Thyroid gland (tissue), 4 donors: ENCODE measurements at places on chromosomes 7 and 10.
A peak's percentile ranks its signal among the peaks of the same experiment; 100 is the strongest.

DNA sequence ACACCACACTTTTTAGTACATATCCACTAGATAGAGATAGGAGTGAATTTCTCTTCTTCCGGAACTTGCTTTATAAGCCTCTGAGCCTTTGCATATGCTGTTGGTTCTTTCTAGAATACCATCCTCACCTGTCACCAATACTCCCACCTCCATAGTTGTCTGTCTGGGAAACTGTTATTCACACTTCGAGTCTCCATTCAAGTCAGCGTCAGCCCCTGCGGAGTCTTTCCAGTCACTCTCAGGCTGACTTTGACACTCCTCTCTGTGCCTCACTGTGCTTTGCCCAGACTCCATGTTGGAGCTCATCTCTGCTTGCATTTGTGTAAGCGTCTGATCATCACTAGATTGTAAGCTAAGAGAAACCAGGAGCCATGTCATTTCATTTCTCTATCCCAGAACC, 66.5 kb upstream of the NRBF2 start:
- DNase-seq, result no peak

DNA sequence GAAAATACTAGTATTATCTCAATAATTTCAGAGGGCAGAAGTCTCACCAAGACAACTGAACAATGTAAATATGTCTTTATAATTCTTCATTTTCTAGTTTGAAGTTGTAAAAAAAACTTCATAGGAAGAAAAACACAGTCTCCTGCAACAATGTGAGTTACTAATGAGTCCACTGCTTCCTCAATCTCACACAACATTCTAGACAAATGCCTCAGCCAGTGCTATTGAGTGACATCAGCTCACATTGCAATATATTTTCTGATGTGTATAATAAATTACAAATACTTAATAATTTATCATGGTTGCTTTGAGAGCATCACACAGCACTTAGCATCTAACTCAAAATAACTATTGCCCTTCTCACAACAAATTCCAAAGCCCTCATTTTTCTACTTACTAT, 321.2 kb downstream of the GRM8 start:
- no peak for DNase-seq

DNA sequence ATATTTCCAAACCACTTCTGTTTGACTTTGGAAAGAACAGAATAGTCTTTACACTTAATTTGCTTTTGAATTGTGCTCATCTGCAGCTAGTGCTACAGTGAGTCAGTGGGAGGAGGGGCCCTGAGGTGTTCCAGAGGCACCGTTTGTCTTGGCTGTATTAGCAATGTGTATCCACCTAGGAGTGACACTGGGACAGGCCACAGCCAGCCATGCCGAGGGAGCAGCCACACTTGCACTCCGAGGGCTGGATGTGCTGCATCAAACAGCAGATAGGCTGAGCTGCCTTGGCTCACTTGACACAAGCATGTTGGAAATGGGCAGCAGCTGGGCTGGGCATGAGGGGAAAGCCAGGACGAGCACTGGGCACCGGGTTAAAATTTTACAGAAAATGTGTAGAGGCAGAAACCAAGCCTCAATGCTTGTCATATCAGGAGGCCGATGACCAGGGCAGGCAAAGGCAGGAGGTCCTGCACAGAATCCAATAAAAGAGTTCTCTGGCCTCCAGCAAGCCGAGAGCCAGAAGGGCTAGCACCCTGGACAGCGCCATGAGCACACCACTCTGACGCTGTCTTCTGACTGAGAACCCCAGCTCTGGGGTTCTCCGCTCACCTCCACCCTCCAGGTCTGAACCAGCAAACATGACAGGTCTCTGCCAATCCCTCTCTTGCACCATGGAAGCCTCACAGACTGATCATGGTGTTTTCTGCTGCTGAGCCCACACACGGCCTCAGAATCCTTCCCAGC, 163.3 kb downstream of the GRID1 start:
- DNase-seq, result peak; percentile 26

GRCh38 chr10:14731875-14732512, 42.7 kb downstream of the FAM107B start:
- DNase-seq, result no peak

- no peak for DNase-seq
These were observed 34.3 kb downstream of the R3HCC1L start for GRCh38 chr10:98168766-98169165.

- DNase-seq, result no peak
These were observed 92.6 kb downstream of the CREM start for GRCh38 chr10:35219292-35219691.

DNA sequence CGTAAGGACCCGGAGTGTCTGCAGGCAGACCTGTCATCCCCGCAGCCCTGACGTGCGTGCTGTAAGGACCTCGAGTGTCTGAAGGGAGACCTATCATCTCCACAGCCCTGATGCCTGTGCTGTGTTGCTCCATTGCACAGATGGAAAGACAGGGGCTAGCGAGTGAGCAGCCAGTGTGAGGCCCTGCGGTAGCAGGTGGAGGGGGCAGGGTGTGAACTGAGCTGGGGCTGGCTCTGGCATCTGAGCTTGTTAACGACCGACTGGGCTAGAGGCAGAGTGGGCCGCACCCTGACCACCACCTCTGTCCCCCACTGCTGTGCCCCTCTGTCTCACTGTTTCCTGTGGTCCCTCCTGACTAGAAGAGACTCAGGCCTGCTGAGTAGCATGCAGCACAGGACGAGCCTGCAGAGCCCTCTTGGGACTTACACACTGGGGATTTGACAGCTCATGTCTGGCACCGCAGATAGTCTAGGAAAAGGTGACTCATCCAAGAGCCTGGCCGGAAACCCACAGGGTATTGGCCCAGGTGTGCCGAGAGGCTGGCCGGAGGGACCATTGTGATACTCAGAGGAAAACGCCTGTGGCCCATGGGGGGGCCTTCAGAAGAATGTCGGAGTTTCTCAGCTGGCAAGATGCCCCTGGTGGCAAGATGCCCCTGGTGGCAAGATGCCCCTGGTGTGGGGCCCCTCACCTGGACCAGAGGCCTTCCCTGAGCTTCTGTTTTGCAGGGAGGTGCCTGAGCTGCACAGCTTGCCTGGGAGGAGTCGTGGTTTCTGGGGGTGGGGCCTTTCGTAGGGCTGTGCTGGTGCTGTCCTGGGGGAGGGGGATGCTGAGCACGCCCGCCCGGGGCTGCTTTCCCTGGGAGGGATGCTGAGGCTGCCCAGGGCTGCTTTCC, 34.3 kb downstream of the INPP5A start:
- DNase-seq, result peak; percentile 68

DNA sequence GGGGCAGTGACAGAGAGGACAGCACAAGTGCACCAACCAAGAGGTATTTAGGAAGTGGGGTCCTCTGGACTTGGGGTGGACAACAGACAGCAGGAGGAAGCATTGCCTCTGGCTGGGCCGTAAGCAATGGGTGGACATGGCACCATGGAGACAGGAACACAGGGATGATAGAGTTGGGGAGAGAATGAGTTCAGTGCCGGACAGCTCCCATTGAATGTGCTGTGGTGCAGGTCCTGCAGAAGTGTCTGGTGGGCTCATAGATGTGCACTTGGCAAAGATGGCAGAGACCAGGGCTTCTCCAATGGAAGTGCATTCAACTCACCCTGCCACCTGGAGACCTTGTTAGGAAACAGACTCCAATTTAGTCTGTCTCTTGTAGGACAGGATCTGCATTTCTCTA, 341.5 kb upstream of the ZMIZ1 start:
- peak; percentile 20 for DNase-seq

DNA sequence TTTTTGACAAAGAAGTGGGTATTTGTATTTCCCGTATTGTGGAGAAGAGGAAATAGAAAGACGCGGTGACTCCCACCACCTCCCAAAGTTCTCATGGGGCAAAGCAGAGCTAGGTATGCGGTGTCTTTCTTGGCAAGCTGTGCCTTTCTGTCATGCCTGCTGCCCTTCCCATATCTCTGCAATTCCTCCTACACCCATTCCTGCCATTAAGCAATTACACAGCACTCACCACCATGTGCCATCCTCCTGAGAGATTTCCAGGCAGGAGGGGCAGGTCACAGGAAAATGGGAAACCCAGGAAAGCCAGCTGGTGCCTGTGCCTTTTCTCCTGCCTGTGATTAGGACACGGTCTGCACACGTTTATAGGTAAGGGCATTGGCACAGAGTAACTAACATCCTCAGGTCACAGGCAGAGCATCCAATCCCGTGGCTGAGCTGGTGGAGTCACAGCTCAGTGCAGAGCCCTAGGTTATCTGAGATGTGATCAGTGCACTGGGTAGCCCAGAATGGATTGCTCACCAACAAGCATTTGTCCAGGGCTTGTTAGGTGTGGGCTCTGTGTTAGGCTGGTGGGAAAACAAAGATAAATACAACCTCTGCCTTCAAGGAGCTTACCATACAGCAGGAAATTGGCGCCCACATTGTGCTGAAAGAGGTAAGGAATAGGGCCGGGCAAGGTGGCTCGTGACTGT, 9.4 kb upstream of the CRTAC1 start:
- DNase-seq, result no peak

- DNase-seq, result no peak
These were observed 123.6 kb downstream of the BTAF1 start for GRCh38 chr10:92047215-92047614.

DNA sequence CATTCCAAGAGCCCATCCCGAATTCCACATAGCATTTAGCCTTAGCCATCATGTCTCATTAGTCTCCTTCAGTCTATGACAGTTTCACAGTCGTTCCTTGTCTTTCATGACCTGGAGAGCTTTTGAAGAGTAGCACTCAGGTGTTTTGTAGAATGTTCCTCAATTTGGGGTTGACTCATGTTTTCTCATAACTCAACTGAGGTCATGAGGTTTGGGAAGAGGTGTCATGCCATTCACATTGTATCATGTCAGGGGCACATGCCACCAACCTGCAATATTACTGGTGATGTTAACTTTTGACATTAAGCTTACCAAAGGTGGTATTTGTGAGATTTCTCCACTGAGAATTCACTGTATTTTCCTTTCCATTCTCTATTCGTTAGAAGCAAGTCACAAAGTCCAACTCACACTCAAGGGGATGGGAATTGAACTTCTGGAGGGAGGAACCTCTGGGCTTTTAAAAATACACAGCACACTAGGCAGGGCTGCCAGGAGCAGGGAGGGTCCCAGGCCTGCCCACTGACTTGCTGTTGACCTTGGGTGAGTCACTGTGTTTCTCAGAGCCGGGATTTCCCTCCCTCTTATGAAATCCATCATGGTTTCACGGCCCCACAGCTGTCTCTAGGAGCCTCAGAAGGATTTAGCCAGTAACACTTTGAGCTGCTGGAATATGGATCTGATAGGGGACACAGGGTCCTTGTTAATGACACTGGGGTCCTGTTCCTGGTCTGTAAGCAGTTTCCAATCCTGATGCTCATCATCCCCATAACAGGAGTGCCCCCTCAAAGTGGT, 74.4 kb upstream of the TCF7L2 start:
- DNase-seq, result no peak

GRCh38 chr7:112101201-112101846, 104.9 kb downstream of the DOCK4 start:
- no peak for DNase-seq

GRCh38 chr7:132520591-132521280, 55.5 kb downstream of the PLXNA4 start:
- DNase-seq, result no peak

GRCh38 chr7:133572087-133572486, 319.2 kb downstream of the EXOC4 start:
- no peak for DNase-seq

DNA sequence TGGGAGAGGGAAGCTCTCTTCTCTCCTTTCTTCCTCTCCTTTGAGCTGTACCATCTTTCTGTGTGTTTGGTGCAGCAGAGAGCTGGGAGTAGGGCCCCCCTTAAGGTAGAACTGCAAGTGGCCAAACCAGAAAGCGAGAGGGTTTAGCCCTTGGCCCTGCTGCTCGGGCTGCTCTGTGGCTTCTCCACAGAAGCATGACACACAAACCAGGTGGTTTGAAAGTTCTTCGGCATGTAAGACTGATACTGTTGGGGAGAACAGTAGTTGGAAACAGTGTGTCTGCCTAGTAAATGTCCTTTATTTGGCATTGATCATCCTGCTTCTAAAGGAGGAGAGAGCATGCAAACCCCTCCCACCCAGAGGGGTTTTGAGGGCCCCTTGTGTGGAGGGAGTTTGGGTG, 277.8 kb downstream of the CELF2 start:
- DNase-seq, result no peak

DNA sequence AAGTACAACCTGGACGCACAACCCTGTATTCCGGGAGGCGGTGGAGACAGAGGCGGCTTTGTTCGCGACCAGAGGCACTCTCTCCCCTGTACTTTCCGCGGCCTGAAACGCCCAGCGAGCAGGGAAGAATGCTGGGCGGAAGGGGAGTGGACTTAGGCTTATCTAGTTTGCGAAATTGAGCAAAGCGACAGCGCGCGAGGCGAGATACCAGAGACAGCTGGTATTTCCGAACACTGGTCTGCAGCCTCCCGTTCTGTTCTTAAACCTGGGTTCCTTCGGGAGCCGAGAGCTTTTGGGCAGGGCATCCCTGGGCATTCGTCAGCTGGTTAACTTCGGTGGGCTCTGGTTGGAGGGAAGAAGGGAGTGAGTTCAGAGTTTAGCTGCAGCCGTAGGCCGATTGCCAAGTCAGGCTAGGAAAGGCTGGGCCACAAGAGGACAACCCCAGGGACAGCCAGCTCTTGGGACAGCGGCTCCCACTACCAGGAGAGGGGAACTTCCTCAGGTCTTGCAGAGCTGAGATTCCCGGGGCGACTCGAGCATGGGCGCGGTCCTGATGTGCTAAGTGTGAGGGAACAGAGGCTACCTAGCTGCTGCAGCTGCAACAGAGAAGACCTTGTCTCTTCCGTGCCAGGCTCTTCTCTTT, 3.9 kb downstream of the HMX3 start:
- no peak for DNase-seq

- no peak for DNase-seq
These were observed 108.6 kb downstream of the ADARB2 start for GRCh38 chr10:1628757-1629156.

GRCh38 chr10:54203401-54203800, 597.6 kb downstream of the PCDH15 start:
- DNase-seq, result no peak

- no peak for DNase-seq
These were observed 42.0 kb downstream of the VWA2 start for GRCh38 chr10:114281006-114281405.

GRCh38 chr10:61786728-61787127, 114.8 kb upstream of the ARID5B start:
- peak; percentile 20 for DNase-seq

GRCh38 chr7:19102884-19103283, 14.6 kb downstream of the TWIST1 start:
- DNase-seq, result no peak

GRCh38 chr7:100489824-100490223, 6.1 kb downstream of the NYAP1 start:
- no peak for DNase-seq

DNA sequence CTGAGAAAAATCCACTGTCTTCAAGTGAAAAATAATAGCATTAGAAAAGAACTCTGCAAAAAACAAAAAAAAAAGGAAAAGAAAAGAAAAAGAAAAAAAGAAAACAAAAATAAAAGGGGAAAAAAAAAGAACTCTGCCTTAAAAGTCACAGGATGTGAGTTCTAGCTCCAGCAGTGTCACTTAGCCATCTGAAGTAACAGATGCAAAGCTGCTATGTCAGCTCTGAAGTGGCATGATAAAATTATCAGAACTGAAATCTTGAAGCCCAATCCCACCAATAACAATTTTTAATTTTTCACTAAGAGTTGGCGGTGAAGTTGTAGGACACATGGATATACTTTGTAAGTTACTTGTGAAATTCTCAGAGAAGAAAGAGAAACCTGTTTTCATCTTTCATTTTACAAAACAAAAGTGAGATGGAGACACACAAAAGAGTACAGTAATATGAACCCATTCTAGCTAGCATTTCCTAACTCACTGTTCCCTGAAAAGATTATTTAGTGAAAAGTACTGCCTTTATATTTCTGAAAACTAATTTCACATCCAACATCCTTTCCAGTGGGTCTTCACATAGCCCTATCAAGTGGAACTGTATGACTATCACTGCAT, 103.5 kb downstream of the ELAPOR2 start:
- no peak for DNase-seq
